ENCODE measurements at places on chromosomes 12 and 14. TPM values are rescaled to one million over a fixed set of nuclear protein-coding genes. Genes with fewer than 3 reads are reported as not detected.

Gene IQSEC3
- not detected for total RNA-seq

Gene RNASE2
- not detected for total RNA-seq

Gene NPAS3
- total RNA-seq = not detected

Gene SRP54
- total RNA-seq = 53.0 TPM

Gene TAS2R30
- total RNA-seq = 1.5 TPM

Gene MDGA2
- not detected for total RNA-seq

Gene SPRING1
- total RNA-seq = 28.5 TPM

Gene PSEN1
- 26.9 TPM for total RNA-seq

Gene CRIP1
- total RNA-seq = 260 TPM

Gene ANKRD33
- not detected for total RNA-seq

Gene NR1H4
- not detected for total RNA-seq

Gene EFS
- 0.10 TPM for total RNA-seq

Gene TRIM9
- 4.6 TPM for total RNA-seq

Gene ARPC3
- 115 TPM for total RNA-seq

Gene GNB3
- 8.7 TPM for total RNA-seq

Gene WDHD1
- total RNA-seq = 44.3 TPM

Gene VRTN
- 0.10 TPM for total RNA-seq

Gene TAS2R19
- total RNA-seq = 1.6 TPM

Gene KRT78
- not detected for total RNA-seq

Gene BIN2
- 0.22 TPM for total RNA-seq

Gene SPIC
- not detected for total RNA-seq

Gene MGST1
- total RNA-seq = 111 TPM

Gene DDN
- 8.1 TPM for total RNA-seq

Gene KRT83
- total RNA-seq = not detected

Gene STON2
- 4.1 TPM for total RNA-seq

Gene GPR84
- total RNA-seq = not detected

Gene JAG2
- 85.9 TPM for total RNA-seq

Gene SALL2
- 0.47 TPM for total RNA-seq

Gene BMAL2
- total RNA-seq = 21.5 TPM

Gene GLT1D1
- total RNA-seq = not detected

Gene CDKN3
- 62.5 TPM for total RNA-seq

Gene GPR135
- 3.9 TPM for total RNA-seq

Gene SMCO3
- total RNA-seq = not detected

Gene PTHLH
- not detected for total RNA-seq

Gene AQP2
- not detected for total RNA-seq

Gene RTL1
- not detected for total RNA-seq

Gene MLXIP
- total RNA-seq = 46.3 TPM

All from HCT116 (cell line).